ENCODE measurements at places on chromosomes 16 and 17. TPM values are rescaled to one million over a fixed set of nuclear protein-coding genes. Genes with fewer than 3 reads are reported as not detected.

- DNase-seq, result no peak
Measured at GRCh38 chr16:49341706-49342105, 31.9 kb upstream of the C16orf78 start.

DNA sequence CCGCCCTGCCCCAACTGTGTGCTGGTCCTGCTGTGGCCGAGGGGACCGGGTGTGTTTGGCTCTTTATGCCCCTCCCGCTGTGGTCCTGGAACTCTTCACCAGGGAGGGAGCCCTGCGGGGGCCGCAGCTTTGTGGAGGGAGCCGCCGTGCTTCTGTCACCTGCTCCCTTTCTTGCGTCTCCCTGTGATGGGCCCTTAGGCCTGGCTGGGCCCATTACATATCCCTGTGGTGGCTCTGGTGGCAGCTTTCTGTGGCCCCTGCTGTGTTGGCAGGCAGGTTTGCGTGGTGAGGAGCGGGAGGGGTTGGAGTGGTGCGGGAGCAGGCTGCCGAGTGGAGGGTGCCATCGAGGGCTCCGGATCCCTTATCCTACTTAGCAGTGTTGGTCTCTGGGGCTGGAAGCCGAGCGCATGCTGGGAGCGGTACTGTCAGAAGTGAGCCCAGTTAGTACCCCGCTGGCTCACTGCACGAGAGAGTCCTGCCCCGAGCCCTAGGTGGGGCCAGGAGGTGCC, 60.4 kb downstream of the PDPK1 start:
- DNase-seq, result no peak

DNA sequence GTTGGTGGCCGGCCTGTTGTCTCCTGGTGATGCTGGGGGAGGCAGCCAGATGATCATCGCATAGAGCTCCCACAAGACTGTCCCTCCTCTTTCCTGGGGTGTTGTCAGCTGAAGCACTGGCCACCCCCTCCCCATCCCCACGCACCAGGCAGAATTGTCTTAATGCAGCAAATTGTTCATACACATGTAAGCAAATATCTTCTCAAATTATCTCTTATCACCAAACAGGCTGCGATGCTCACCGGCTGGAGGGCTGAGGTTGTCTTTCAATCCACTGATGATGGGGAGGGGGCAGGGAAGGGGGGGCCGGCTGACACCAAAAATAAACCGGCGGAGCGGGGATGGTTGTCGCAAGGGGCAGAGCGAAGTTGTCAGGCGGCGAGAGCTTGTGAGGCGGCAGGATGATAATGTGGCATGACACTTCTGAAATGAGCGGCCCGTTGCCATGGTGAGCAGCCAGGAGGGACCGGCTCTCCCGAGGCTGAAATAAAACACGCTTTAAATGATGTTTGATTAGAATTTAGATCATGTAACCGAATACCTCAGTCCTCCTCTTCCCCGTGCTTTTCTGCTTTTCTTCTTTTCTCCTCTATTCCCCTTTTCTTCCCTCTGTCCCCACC, 59.8 kb downstream of the MRM1 start:
- no peak for DNase-seq

- DNase-seq, result no peak
Measured at GRCh38 chr17:82664701-82665182, 16.5 kb upstream of the WDR45B start.

GRCh38 chr16:62149631-62150030, 113.4 kb upstream of the CDH8 start:
- DNase-seq, result no peak

DNA sequence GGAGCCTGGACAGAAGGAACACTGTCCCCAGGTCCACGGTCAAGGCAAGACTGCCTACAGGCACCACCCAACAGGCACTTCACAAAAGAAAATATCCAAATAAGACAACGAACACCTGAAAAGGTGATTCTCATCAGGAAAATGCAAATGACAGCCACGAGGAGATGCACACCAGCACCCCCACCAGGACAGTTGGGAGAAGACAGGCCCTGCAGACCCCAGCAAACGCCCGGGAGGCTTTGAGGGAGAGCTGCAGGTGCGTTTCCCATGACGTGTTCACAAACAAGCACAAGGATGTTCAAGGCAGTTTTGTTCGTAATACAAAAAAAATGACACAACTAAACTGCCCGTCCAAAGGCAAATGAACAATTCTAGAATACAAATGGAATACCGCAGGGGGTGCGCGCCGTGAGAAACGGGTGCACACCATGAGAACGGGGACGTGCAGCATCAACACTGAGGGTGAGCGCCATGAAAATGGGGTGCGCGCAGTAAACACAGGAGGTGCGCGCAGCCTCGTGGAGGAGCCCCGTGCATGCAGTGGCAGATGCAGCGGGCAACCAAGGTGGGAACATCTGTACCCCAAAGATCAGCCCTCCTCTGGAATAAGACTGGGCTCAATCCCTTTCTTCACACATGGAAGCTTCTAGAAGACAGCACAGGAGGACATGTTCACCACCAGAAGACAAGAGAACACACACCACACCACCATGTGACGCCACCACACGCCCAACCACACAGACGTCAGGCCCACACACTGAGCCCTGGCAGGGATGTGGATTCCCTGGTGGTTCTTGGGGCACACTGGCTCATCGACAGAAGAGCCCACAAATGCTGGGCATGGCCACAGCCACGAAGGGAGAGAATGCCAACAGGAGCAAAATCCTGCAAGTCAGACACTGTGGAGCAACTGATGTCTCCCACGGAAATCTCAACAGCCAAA, 91.2 kb downstream of the ZNF778 start:
- DNase-seq, result peak; percentile 41

GRCh38 chr17:56742601-56743000, 91.1 kb downstream of the C17orf67 start:
- DNase-seq, result no peak

DNA sequence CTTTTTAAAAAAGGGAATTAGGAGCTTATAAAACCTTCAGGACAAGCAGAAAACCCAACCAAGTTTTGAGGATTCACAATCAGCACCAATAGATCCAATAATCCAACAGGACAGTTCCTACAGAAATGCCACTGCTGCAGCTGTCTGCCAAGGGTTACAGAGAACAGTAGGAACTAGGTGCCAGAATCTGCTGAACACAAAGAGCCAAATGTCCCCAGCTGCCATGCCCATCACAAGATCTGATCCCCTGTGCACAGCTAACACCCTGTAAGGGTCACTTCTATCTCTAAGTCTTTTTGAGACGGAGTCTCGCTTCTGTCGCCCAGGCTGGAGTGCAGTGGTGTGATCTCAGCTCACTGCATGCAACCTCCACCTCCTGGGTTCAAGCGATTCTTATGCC, 262.3 kb downstream of the STX8 start:
- no peak for DNase-seq

DNA sequence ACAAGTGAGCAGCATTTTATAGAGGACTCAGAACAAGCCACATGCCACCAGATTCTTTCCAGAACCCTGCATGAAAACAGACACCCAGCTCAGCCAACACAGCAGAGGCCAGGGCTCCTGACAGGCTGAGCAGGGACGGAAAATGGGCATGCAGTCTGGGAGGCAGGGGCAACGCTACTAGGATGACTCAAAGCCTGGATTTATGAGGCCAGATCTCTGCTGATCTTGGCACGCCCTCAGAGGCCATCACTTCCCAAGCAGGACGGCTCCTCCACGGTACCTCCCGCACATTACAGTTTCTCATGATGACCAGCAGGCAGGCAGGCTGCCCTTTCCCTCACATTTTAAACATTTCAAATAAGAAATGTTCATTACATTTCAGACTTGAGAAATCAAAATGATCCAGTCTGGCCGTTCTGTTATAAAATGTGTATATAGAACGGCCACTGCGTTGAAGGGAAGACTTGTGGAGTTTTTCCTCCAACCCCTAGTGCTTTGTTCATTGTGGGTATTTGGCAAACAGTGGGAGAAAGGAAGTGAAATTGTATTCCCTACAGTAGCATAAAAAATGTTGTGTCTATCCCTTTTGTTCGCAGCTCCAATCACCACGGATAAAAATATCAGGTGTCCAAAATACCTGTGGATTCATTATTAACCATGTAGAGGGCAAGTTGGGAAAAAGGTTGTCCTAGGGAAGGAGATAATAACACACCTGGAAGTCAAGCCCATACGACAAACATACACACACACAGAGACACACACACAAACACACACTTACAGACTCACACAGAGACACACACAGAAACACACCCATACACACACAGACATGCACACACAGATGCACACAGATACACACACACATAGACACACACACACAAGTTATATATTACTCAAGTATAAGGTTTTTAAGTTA, 64.8 kb upstream of the ADAMTS18 start:
- peak; percentile 69 for DNase-seq

DNA sequence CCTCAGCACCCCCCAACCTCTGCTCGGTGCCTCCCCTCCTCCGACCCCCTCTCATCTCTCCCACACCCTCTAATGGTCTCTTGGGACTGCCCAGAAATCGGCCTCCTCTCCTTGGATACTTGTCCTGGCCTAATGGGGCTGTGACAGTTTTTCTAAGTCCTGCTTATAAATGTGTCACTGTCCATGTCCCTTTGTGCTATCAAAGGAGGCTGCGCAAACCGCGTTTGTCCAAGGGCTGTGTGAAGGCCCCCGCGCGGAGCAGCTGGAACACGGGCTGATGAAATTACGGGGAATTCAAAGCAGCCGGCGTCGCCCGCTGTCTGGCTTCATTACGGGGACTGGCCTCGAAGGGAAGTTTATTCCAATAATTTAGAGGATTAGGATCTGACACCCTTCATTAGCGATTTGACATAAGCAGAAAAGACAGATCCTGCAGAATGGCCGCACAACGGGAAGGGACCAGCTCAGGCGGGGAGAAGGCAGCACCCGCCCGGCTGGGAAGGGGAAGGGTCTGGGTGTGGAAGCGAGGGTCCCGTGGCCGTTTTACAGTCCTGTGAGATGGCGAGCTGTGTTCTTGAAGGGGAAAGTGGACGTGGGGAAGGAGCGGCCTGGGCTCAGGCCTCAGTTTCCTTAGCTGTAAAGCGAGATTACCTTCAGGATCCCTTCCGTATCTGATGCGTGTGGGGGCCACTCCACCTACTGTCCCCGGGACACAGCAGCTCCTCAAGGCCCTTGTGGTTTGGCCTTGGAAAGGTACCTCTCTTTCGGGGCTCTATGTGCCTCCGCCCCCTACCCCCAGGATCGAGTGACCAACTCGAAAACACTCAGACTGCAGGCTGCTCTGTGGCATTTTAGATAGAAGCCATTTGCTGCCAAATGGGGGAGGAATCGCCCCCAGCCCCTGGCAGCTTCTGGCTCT, 1.6 kb upstream of the WFIKKN2 start:
- no peak for DNase-seq

DNA sequence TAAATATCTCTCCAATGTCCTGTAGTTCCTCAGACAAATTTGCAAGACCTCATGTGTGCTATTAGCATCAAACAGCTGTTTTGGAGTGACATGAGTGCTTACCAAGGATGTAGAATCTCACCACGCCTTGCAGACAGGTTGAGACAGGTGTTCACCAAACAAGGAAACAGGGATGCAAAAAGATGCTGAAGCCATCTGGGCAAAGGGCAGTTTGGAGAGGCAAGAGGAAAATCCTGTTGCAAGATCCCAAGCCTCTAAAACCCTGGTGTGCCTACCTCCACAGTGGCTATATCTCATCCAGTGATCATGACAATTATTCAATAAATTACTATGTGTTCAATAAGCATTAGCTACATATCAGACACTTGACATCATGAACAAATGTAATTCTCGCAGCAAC, 373.7 kb downstream of the SOX9 start:
- no peak for DNase-seq

DNA sequence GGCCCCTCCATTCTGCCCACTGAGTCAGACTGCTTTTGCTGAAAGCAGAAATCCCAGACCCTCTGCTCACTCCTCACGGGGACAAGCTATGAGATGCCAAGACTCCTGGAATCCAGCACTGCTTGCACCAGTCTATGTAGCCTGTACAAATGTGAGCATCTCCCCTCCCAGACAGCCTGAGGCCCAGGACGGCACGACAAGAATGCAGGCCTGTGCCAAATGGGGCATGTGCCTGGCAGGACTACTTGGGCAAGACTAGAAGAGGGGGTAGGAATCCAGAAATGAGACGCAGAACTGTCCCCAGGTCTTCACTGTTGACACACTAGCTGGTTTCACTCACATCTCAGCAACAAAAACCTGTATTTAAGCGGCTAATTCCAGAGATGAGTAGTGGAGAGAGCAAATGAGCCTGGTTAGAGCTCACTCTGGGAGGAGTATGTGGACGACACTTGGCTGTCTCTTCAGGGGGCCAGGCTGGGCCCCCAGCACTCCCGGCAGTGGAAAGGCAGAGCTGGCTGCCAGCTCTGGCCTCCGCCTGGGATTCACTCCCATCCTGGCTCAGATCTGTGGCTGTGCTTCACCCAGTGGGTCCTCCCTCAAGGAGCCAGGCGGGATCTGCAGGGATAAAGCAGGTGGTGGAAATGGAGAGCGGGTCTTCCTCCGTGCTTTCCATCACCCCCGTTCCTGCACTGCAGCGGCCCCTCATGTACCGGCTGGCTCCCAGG, 2.9 kb upstream of the MYO1C start:
- DNase-seq, result peak; percentile 80

GRCh38 chr17:29376667-29377270, 13.4 kb upstream of the TAOK1 start:
- peak; percentile 65 for DNase-seq

DNA sequence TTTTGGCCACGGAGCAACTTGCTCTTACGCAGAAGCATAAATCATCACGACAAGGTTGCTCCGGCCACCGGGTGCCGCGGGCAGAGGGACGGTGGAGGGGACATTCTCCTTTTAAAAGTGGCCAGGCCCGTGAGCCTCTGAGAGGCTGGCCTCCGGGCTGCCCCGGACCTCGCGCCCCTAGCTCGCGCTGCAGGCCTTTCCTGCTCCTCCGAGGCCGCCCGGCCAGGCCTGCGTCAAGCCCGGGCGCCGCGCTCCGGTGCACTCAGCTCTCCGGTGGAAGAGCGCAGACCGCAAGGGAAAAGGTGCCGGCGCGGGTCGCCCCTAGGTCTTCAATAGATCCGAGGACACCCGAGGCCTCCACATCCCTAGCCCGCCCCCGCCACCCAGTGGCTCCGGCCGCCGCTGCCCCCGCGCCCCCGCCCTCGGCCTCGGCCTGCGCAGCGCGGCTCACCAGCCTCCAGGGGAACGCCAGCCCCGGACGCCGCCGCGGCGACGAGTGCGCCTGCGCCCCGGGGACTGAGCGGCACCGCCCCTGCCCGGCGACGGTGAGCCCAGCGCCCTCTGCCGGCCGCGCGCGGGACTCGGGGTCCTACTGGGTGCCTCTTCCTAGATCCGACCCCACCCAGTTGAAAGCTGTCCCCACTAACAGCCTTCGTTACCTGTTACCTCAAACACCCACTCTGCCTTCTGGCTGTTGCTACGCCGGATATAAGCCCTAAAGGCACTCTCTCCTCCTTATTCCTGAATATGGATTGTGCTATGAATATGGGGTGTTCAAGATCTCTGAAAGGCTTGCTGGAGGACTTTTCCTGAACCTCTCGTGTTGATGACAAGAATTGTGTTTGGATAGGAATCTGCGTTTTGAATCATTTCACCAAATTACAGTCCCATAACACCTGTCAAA, at the start of gene LYRM9:
TSS of gene LYRM9 (minus strand) at position 500 of the 904 bp plus-strand sequence. CDS start 10,671 bp downstream, outside the sequence.
- DNase-seq, result peak; percentile 98

Gene ACSM3
- total RNA-seq, result 21.4 TPM

Gene TP53TG3C
- not detected for total RNA-seq

Gene HSD17B2
- total RNA-seq, result not detected

Gene GAS2L2
- 0.19 TPM for total RNA-seq

Gene ACSM2A
- total RNA-seq, result not detected
